GM12878 (cell line): ENCODE measurements at places on chromosomes 16 and 17. TPM values are rescaled to one million over a fixed set of nuclear protein-coding genes. Genes with fewer than 3 reads are reported as not detected.

DNA sequence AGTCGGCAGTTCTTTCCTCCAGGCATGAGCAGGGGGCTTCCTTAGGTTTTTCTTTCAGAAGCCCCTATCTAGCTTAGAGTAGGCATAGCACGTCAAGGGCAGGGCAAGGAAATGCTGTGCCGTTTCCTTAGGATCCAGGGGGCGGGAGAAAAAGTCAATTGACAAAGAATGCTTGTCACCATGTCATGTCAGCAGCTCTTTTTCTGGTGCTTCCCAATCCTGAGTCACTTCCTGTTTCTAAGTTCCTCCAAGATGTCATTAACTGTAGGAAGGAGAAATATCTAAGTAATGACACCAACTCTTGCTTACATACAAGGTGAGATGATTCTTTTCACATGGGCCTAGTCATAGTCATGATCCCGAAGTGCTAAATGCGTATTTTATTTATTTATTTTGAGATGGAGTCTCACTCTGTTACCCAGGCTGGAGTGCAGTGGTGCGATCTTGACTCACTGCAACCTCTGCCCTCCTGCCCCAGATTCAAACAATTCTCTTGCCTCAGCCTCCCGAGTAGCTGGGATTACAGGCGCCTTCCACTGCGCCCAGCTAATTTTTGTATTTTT, 35.2 kb downstream of the GJC1 start:
- no peaks in the 10 kb centered on the region for H3K4me1 ChIP-seq
- no peak for DNase-seq
- H3K27me3 ChIP-seq = no peaks in the 10 kb centered on the region
- H3K36me3 ChIP-seq = no peaks in the 10 kb centered on the region; the same call in 1 of the 2 replicates
- H3K27ac ChIP-seq = no peak overlapping the region

- no peak overlapping the region for H3K27ac ChIP-seq
- H3K4me1 ChIP-seq = peaks cover 19% of the 10 kb centered on the region
- no peaks in the 10 kb centered on the region for H3K27me3 ChIP-seq
- no peak for DNase-seq
- H3K36me3 ChIP-seq = no peaks in the 10 kb centered on the region; the same call in none of the 2 replicates
- no peak overlapping the region for H3K4me3 ChIP-seq
Measured at GRCh38 chr16:88065747-88066142, 114.5 kb downstream of the BANP start.

DNA sequence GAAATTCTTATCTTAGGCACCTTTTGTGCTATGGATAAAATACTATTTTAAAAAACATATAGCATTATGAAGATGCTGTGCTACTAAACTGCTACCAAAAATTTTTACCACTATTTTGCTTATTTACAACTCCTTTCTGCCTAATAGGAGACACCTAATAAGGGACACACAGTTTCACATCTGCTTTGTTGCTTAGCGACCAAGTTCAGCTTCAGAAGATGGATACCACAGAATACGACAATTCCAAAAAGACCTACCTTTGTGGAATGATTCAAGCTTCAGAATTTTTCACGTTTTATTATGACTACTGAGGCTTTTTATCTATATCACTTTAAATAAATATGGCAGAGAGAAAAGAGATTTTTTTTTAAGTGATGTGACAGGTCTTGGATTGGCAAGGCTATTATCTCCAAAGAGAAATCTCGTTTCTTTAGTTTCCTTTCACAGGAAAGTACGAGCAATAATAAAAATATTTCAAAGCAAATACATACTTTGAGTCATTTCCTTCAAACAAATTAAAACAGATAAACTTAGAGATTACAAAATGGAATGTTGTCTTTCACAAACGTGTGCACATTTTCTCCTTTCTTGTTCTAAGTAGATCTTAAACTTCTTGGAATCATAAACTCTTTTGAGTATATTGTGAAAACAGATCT, 35.4 kb downstream of the SPAG9 start:
- H3K27ac ChIP-seq = no peak overlapping the region
- DNase-seq = no peak
- H3K27me3 ChIP-seq = no peaks in the 10 kb centered on the region
- H3K36me3 ChIP-seq = no peaks in the 10 kb centered on the region
- H3K4me3 ChIP-seq = no peak overlapping the region

APOBR gene
- 2.4 and 2.5 TPM in 2 replicates for total RNA-seq

HASPIN gene
- total RNA-seq = 16.5 and 18.0 TPM in 2 replicates
